ENCODE measurements at places on chromosomes 3 and 15.

GRCh38 chr3:179113903-179114302, 34.3 kb upstream of the PIK3CA start:
- no peak for DNase-seq

GRCh38 chr3:10530241-10530640, 24.9 kb upstream of the ATP2B2 start:
- no peak for DNase-seq

DNA sequence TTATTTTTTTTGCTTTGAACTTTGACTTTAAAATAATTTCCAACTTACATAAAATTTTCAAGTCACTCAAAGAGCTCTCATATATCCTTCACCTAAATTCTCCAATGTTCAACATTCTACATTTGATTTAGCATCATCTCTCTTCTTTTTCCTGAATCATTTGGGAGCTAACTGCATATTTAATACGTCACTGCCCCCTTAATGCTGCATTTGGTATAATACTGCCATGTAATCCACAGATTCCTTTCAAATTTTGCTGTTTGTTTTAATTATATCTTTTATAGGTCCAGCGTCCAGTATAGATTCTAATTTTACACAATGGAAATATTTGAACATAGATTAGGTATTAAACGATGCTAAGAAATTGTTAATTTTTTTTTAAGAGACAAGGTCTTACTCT, 2.3 kb upstream of the EIF2AK4 start:
- DNase-seq, result no peak

- no peak for DNase-seq
These were observed 123.0 kb downstream of the LRIG1 start for GRCh38 chr3:66377800-66378199.

GRCh38 chr15:66713843-66714508, 11.9 kb downstream of the SMAD6 start:
- no peak for DNase-seq

DNA sequence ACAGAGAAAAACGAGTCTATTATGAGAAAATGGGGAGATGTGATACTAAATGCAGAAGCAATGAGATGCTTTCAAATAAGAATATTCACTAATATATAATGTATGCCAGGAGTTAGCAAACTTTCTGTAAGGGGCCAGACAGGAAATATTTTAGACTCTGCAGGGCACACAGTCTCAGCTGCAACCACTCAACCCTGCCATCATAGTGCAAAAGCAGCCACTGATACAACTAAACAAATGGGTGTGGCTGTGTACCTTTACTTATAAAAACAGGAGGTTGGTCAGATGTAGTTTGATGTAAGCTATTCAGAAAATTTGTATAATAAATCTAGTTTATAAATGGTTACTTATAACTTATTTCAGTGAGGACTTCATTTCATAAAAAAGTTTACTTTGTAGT, 78.1 kb downstream of the FBXL22 start:
- no peak for DNase-seq

- peak; percentile 20 for DNase-seq
These were observed 10.3 kb upstream of the KIF7 start for GRCh38 chr15:89665449-89666181.

Data from NCI-H345 (cell line).